Activated naive CD4-positive, alpha-beta T cell treated with anti-CD3 and anti-CD28 coated beads, Interleukin-2, amount 10 ng/mL, durations not matched to agents 7 days and 5 days (primary cell): ENCODE measurements at places on chromosomes 5 and 9.
A peak's percentile ranks its signal among the peaks of the same experiment; 100 is the strongest.

- no peak for DNase-seq
Observed at GRCh38 chr5:136058039-136058971, 29.5 kb downstream of the TGFBI start.

GRCh38 chr9:21871256-21871975 is 69.0 kb downstream of the MTAP start:
- DNase-seq, result no peak

DNA sequence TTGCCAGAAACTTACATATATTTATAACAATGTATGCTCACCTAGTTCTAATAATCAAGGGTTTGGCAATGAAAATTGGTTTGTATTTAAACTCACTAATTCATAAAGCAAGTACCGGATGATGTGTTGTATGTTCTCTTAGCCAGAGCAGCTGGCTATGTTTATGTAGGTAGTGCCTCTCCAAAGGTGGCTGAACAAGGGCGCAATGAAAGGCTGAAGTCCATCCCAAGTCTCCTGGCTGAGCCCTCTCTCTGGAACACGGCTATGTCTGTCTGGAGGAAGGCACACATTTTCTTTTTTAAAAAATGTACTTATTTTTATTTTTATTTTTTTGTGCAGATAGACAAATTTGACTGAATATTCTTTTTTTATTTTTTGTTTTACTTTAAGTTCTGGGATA is 141.2 kb upstream of the DAB2 start:
- no peak for DNase-seq

GRCh38 chr9:88890546-88890945 is 100.7 kb upstream of the S1PR3 start:
- DNase-seq, result no peak

DNA sequence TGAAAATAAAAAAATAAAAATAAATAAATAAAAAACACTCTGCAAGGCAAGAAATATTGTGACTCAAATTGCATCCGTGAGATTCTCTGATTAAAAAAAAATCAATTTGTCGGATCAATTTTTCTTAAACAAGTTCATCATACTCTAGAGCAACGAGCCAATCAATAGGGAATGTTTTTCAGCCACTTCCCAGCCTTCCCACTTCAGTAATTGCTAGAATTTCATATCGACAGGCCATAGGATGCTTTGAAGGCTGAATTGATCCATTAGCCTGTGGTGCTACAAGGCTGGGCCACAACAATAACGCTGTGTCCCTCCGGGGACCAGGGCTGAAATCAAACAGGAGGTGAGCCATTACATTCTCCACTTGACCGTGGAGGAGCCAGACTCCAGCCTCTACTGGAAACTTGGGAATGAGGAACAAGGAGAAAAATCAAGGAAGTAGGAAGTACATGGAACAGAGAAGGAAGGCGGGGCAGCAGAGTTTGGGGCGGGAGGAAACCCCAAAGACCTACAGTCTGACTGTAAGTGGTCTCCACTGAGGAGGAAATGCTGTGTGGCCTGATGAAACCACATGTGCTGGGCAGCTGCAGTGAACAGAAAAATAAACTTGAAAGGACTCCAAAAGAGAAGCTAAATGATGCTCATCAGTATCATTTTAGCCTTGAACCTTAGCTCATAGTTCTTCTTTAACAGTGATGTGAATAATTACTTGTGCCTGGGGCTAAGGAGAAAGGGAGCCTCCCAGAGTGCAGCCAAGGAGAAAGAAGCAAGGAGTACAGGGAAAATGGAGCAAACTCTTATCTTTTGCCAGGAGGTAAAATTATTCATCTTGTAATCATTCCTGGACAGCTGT is 308.6 kb downstream of the TLE1 start:
- no peak for DNase-seq

- DNase-seq, result no peak
Observed at GRCh38 chr5:80495891-80496290, 8.0 kb downstream of the FAM151B start.

GRCh38 chr5:83512061-83512745 is 40.7 kb downstream of the VCAN start:
- DNase-seq, result no peak

DNA sequence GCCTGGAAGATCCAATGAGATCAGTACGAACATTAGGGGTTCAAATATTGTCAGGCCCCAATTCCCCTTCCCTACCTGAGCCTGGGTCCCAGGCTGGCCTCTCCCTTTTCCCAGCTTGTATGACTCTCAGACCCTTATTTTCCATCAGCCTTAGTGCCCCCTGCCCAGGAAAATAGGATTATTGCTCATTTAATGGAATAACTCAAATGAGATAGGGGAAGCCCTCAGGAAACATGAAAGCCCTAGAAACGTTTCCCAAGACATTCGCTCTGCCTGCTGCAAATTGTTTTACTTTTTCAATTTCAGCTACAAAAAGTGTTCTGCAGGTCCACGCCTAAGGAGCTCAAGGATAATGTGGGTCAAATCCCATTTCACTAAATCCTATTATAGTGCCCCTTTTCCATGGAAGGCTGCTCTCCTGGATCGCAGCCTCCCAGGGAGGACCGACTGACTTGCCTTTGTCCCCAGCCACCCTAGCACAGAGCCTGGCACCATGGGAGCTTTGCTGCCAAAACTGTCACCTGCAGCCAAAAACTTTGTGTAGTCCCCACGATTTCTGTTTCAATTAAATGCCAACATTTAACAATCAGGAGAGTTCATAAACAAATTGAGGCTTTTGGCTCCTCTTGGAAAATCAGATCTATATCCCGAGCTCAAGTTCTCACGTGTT is 46.9 kb downstream of the THOC3 start:
- DNase-seq, result no peak

- DNase-seq, result peak; percentile 31
Observed at GRCh38 chr9:96618209-96619123, 1.2 kb downstream of the CDC14B start.

DNA sequence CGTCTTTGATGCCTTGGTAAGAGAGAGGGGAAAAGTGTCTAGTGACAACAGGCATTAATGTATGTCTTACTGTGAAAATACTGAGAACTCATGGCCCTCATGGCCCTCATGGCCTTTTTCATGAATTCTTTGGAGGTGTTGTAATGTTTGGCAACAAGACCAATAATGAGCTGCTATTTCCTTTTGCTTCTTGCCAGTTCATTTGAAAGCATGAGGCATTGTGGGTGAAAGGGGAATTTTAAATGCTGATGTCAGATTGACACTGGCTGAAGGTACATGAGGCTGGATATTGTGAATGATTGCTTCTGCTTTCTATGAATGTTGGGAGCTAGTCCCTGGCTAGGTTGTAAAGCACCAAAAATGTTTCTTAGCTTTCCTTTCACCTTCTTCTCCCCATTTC is 79.2 kb downstream of the DOCK2 start:
- DNase-seq, result no peak

DNA sequence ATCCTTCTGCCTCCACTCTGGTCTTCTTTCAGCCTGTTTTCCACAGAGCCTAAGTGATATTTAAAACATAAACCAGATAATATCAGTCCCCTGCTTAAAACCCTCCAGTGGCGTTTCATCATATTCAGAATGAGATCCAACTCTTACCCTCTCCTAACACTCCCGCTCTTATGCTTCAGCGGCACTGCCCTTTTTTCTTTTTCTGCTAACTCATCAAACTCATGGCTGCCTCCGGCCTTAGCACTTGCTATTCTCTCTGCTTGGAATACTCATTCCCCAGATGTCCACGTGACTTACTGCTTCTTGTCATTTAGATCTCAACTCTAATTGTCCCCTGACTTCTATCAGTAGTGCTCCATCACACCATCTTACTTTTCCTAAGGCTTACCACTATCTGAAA is 73.6 kb downstream of the PIP5K1B start:
- no peak for DNase-seq

DNA sequence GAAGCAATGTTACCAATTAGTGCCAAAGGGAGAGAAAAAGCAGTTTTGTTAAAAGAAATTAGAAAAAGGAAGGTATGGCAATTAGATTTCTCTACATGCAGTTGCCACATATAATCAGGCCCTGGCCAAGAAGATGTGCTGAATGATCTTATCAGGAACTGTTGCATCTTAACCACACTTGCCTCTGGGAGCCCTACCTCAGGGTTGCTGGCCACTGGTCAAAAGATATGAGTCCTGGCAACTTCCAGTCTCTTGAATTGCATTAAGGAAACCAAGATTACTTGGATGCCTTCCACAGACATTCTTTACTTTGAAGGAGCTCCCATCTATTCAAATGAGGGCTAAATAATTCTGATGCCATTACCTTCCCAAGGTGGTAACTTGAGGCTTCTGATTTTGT is 60.4 kb downstream of the TNC start:
- no peak for DNase-seq

- no peak for DNase-seq
Observed at GRCh38 chr5:68682400-68683160, 411.2 kb upstream of the SLC30A5 start.

DNA sequence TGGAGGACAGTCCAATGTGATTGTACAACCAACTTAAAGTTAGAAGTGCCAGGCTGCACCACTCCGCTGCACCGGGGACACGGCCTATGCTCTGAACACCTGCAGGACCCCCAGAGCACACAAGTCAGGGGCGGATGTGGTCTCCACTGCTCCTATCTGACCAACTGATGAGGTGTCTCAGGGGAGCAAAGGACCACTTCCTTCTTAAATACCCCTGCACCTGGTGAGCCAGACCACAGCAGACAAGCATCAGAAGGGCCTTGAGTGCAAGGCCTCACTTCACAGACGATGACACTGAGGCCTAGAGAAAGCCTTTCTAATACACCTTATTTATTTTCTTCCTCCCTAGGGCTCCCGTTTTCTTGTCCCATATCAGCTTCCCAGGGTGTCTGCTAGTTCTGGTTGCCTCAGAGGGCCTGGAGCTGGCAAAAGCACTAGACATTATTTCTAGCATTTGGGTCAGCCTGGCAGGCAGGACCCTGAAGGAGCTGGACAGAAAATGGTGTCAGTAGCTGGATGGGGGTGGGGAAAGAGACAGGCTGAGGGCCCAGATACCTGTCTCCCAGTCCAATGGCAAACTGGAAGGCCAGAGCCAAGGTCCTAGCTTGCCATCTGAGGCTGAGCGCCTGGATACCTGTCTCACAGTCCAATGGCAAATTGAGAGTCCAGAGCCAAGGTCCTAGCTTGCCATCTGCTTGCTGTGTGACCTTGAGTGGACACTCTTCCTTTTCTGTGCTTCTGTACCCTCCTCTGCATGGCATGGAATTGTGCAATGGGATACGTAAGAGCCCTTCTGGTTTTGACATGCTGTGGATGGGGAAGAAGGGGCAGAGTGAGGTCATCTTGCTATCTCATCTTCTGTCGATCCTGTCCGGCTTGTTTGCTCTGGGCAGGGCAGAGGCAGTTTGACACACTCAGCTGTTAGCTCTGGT is 9.0 kb downstream of the CCDC69 start:
- DNase-seq, result peak; percentile 62

- DNase-seq, result no peak
Observed at GRCh38 chr5:75395277-75395676, 58.3 kb downstream of the HMGCR start.

DNA sequence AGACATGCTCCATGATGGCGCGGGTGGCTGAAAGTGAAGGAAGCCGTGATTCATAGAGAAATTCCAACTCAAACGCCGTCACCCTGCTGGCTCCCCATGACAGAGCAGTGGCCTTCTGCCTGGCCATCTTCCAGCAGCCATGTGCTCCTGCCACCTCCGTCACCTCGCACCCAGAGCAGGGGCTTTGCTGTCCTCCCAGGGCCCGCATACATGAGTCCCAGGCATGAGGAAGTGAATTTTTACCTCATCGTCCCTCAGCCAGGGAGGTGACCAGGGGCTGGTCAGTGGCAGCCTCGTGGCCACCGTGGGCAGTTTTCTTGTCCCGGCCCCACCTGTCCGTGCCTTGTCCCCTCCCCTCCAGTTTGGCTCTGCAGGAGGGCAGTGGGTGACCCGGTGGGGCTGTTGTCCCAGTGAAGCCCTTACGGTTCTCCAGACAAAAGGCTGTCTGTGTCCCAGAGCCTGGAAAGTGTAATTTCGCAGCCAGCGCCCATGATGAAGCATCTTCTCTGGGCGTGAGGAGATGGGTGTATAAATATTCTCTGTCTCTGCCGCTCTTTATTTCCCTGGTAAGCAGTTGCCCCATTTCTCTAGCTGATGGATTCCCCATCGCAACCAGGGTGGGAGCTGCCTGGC is 124.0 kb upstream of the LMX1B start:
- no peak for DNase-seq

DNA sequence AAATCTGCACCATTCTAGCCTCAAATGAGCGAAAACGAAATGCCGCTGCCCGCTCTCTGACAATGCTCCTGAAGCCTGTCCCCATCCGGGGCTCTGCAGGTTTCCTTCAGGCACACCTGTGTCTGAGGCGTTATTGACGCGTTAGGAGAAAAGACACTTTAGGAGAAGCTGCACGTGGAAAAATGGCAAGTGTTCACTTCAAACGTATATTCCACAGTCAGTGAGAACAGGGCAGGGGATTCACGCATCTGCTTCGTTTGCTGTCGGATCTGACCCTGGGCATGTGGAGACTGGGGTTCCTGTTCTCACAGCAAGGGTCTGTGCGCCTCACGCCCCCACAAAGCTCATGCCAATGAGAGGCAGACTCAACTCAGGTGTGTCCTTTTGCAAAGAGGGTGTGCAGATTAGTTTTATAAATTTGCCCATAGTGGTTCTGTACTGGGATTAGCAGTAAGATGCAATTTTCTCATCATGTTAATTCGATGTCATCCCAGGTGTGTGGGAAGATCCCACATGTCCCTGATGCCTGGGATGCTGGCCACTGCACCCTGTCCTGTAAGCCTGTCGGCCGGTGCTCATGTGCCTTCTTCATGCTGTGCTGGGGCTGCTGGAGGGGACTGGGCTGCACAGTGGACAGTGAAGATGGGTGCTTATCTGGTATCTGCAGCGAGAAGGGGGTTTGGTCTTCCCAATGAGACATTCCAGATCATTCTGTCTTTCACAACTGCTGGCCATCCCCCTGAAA is 11.2 kb upstream of the TBC1D9B start:
- DNase-seq, result no peak

DNA sequence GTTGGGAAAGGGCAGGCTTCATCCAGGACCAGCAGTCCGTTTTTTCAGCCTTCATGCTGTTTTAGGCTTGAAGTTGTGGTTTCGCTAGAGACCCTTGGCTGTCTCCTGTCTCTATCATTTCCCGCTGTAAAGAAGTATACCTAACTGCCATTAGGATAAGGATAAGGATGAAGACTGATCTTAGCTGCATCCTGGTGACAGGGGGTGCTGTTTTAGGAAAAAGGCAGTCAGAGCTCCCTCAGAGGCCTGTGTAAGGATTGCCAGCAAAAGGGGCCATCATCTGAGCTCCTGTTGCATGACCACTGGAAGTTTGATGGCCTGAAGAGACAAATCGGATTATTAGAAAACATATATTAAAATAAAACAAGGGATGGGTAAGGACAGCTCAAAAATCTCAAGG is 64.8 kb upstream of the FGF10 start:
- no peak for DNase-seq

DNA sequence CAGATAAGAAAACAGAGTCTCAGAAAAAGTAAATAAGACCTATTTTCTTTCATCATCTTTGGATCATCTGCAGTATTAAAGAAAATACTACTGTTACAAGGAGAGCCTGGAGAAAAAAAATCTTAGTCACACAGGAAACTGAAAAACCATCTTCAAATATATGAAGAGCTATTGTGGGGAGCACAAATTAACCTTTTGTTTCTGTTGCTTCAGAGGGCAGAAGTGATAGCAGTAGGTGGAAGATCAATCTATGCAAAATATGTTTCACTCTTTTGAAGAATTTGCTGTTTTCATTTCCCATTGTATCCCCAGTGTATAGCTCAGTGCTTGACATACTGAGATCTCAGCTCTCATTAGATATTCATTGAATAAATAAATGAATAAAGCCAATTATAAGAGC is 13.1 kb upstream of the CEMIP2 start:
- no peak for DNase-seq
